ENCODE measurements at places on chromosomes 5 and 9.

- no peak for DNase-seq
These were observed 136.6 kb upstream of the OTULINL start for GRCh38 chr5:14445013-14445412.

DNA sequence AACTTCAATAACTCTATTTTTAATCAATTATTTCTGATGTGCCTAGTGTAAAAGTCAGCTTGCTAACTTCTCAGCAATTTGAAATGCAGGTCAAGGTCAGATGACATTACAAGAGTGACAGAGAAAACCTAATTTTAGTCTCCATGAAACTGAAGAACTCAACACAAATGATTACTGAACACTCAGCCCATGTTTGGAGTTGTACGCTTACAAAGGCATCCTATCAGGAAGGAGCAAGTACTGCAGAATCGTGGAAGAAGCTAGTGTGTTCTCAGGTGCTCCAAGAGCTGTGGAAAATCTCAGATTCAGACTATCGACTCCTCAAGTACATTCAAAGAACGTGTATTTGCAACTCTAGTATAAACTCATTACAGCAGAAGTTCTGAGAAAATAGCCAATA is 526.7 kb downstream of the PDE4D start:
- no peak for DNase-seq

DNA sequence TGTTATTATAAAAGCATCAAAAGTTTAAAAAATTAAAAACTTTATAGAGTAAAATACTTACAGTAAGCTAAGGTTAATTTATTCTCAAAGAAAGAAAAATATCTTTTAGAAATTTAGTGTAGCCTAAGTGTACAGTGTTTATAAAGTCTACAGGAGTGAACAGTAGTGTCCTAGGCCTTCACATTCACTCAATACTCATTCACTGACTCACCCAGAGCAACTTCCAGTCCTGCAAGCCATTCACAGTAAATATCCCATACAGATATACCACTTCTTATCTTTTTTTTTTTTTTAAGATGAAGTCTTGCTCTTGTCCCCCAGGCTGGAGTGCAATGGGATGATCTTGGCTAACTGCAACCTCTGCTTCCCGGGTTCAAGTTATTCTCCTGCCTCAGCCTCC is 73.1 kb upstream of the FST start:
- DNase-seq: no peak

DNA sequence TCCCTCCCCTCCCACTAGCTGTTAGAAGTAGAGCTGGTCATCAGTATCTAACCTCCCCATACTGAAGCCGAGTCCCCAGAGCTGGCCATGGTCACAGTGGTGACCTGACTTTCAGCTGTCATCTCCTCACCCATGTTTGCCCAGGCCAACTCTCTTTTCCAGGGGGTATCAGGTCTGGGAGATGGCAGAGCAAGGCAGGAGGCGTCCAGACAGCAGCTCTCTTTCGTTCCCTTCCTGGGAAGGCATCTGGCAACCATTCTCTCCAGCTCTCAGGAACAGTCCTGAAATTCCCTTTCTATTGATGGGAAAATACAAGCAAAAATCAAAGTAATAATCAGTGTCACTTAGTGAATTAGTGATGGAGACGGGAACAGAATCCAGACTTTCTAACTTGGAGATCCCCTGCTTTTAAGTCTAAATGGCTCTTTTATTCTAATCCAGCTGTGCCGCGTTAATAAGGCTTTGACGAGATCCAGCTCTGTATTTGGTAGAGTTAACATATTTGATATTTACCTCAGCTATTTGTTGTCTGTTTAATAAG is 21.3 kb upstream of the AOPEP start:
- DNase-seq: no peak

GRCh38 chr5:32785611-32786254 is 74.6 kb downstream of the NPR3 start:
- DNase-seq: no peak

DNA sequence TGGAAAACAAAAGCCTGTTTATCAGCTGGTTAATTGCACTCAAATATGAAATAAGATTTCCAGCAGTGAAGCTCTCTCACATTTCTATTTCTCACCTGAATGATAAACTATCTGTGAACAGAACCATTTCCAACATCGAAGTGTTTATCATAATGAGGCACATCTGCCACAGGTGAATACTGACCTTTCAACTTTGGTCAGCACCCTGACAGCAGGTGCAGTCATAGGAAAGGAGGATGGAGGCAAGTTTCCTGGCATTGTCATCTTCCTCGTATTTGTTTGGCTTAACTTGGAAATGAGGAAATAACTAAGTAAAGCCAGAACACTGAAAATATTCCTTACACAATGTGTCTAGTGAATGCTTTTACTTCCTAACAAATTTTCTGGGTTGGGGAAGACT is 716.4 kb downstream of the NR2F1-AS1 start:
- DNase-seq: no peak

- no peak for DNase-seq
These were observed 18.6 kb downstream of the LMAN2 start for GRCh38 chr5:177332896-177333260.

DNA sequence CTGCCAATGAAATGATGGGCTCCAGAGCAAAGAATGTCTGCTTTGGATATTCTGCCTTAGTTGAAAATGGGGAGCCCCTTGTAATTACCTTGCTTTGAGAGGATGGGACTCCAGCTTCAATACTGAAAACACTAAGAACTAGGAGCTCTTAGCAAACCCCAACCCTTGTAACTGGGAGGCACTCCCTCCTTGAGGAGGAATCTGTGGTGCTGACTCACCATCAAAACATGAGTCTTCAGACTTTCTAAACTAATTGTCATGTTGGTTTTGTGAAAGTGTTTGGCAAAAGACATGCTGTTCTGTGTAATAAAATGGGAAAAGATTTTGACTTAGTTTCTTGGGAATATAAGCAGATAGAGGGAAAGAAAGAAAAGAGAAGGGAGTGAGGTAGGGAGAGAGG is 91.9 kb upstream of the PTPRD start:
- no peak for DNase-seq

GRCh38 chr5:61472172-61472958 is 140.3 kb downstream of the ZSWIM6 start:
- no peak for DNase-seq

GRCh38 chr9:112132356-112132755 is 42.7 kb downstream of the SUSD1 start:
- no peak for DNase-seq

GRCh38 chr5:130065617-130066016 is 161.4 kb downstream of the CHSY3 start:
- DNase-seq: no peak

GRCh38 chr5:119302916-119303897 is 52.6 kb upstream of the TNFAIP8 start:
- DNase-seq: no peak

DNA sequence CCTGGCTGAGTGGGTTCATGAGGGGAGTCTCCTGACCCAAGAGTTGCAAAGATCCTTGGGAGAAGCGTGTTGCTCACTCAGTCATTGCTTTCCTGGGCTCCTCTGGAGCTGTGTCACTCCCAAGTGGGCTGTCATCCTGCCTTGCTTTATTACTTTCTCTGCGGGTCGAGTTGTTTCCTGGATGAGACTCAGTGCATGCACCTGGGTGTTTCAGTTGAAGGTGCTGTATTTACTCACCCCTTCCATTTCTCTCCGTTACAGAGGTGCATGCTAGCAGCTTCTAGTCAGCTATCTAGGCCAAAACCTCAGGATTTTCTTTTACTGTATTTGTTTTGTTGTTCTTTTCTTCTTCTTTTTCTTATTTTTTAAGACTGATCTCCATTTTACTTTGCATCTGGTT is 785.5 kb upstream of the EDIL3 start:
- DNase-seq: no peak

- no peak for DNase-seq
These were observed 175.5 kb upstream of the SLC30A5 start for GRCh38 chr5:68918306-68918705.

DNA sequence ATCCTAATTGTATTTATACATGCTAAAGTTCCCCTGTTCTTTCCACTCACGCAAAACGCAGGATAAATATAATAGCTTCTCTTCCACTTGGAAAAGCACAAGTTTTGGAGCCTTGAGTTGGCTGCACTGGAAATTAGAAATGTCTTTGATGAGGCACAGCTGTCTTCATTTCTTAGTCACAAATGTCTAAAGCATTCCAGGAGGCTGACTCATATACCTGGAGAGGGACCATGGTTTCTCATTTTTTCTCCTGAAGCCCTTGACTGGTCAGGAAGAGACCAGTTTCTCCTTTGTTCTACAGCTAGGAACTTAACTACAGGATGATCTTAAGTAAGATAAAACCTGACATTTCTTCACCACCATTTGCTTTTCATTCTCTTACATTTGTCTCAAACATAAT is 16.2 kb downstream of the MTX3 start:
- DNase-seq: no peak

DNA sequence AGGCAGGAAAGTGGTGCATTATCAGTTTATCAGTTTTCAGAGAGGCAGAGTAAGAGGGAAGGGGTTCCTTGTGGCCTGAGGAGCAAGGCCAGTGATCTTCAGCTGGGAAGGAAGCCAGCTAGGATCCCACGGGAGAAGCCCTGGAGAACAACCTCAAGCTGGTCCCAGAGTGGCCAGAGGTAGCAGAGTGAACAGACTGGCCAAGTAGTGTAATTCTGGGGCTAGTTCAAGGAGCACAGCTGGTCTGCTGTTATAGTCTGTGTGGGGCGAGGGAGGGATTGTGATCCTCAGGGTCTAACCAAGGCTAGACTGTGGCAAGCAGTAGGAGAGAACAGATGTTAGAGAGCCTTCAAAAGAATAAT is 164.6 kb downstream of the CARTPT start:
- no peak for DNase-seq

- DNase-seq: no peak
These were observed 424.2 kb downstream of the SPATA31D1 start for GRCh38 chr9:82412586-82413305.

DNA sequence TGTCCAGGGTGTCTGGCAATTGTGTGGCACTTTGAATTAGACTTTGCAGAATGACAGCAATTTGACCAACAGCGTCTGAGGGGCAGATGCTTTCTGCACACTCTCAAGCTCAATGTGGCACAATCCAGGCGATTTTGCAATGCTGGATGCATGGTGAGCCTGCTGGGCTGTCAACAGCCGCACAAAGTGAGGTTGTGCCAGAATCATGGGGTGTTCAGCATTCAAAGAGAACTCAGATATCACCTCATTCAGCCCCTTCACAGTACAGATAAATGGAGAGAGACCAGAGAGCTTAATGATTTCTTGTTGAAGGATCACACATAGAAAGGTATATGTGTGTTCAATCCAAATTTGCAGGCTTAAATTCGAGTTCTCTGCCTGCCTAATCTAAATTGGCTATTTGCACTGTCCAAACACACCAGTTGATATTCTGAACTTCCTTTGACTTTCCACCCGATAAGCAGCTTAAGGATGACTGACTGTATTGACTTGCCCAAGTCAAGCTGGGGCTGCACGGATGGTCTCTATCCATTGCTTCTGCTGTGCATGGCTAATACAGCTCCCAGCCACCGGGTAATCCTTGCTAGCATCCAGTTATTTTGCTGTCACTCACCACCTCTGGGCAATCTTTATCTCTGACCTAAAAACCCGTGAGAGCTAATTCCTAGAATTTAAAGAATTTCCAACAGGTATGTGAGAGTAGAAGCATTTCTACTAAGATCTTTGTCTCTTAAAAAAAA is 157.9 kb upstream of the TAS2R1 start:
- DNase-seq: no peak

DNA sequence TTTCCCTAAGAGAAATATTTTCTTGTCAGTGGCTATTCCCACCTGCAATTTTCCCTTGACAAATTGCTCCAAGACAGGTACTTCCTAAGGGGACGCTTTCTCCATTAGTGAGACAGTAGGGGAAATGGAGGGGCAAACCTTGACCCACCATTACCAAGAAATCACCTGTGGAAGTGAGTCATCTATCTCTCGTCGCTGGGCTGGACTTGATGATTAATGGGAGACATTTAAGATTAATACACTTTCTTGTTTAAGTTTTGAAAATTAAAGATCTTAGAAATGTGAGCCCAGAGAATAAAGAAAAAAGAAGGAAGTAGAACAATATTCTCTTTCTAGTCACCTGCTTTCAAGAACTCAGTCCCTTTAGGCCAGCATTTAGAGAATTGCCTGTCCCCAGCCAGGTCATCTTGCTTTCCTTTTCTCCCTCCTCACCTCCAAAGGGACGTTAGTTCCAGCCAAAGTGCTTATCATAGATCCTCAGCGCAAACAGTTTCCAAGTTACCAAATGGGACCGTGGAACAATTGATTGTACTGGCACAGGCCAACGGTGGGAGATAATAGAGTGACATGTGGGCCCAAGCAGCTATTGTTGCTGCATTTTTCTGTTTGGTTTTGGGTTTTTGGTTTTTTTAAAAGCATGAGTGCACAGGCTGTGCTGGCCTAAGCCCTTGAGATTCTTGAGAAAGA is 284.4 kb downstream of the ENC1 start:
- no peak for DNase-seq

DNA sequence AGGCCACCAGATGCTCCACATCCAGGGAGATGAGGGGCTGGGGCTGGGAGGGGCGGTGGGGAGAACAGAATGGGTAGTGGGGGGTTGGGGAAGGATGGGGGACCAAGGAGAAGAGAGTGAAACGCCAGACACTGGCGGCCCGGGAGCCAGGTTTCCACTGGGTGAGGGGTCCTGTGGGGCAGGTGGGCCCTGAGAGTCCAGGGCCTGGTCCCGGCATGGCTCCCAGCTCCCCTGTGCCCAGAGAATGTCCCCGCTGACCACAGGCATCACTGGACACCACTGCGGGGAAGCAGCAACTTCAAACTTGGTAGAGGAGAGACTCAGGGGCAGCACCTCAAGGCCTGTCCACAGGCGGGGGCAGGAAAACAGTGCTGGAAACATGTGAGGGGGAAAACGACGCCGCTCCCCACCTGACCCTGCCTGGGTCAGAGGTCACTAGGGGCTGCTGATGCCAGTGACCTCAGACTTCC is 13.2 kb downstream of the NINJ1 start:
- DNase-seq: no peak

DNA sequence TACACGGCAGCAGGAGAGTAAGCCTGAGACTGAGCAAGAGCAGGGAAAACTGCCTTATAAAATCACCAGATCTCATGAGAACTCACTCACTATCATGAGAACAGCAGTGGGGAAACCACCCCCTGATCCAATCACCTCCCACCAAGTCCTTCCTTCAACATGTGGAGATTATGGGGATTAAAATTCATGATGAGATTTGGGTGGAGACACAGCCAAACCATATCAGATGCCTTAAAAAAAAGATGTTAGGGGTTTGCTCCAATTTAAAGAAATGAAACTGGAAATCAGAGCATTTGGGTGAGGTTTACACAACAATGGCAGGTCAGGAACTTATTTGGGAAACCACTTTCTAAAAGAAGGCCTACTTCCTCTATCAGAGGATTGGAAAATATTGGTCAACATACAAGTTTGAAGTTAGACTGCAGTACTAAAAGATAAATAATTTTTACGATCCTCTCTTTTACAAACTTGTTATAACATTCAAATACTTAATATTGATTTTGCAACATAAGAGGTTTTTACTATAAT is 105.1 kb downstream of the FBN2 start:
- no peak for DNase-seq

DNA sequence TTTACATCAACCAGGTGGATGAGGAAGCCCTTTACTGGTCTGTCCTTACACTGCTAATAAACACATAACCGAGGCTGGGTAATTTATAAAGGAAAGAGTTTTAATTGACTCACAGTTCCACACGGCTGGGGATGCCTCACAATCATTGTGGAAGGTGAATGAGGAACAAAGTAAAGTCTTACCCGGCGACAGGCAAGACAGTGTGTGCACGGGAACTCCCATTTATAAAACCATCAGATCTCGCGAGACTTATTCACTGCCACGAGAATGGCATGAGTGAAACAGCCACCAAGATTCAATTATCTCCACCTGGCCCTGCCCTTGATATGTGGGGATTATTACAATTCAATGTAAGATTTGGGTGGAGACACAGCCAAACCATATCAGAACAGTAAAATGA is 67.3 kb upstream of the GRAMD2B start:
- DNase-seq: no peak

- DNase-seq: no peak
These were observed 827.2 kb downstream of the MAT2B start for GRCh38 chr5:164332349-164333196.
